T-cell (primary cell): ENCODE measurements at places on chromosomes 7 and 10.

- DNase-seq, result no peak
These were observed 11.1 kb downstream of the YWHAG start for GRCh38 chr7:76347710-76348109.

- DNase-seq, result no peak
These were observed 73.3 kb upstream of the CACNB2 start for GRCh38 chr10:18066947-18067346.

DNA sequence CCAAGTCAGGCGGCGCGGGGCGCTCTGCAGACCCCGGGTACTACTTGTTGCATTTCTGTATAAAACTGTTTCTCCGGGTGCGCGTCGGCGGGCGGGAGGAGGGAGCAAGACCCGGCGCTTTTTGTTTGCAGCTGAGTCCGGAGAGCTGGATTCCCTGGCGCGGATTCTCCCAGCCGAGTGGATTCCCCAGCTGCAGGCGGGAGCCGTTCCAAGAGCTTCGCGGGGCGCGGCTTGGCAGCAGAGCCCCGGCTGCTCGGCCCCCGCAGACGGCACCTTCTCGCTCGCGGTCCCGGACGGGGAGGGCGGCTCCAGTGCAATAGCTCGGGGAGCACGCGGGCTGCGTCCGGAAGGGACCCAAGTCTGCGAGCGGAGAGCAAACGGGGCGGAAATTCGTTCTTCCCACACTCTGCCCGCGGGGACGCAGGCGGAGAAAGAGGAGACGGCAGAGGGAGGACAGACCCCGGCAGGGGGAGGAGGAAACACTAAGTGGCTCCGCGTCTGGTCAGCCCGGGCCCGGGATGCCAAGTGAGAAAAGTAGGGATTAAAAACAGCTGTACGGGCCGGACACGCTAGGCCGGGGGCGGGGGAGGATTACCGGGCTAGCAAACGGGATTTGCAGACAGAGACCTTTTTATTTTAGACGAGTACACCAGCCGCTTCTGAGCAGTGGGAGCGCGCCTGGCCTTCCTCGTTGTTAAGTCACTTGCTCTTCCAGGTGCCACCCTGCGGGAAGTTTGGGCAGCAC lies at the start of gene TRIL:
TSS of gene TRIL (minus strand) at position 96 of the 745 bp plus-strand sequence. CDS start 284 bp downstream, outside the sequence.
- DNase-seq, result no peak

DNA sequence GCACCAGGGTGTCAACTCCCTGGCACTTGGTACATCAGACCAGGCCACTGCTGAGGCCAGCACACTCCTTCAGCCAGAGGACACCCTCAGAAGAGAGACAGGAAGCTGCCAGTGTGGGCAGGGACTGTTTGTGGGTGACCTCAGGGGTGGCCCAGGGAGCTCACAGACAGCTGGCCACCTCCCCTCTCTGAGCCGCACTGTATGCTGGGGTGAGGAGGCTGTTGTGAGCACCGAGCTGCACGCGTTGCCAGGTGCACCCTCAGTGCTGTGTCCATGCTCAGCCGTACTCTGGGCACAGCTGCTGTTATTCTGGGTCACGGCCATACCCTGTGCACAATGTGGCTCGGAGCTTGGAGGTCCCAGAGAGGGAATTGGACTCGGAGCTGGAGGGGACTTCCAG lies 61.5 kb upstream of the NANOS1 start:
- no peak for DNase-seq

DNA sequence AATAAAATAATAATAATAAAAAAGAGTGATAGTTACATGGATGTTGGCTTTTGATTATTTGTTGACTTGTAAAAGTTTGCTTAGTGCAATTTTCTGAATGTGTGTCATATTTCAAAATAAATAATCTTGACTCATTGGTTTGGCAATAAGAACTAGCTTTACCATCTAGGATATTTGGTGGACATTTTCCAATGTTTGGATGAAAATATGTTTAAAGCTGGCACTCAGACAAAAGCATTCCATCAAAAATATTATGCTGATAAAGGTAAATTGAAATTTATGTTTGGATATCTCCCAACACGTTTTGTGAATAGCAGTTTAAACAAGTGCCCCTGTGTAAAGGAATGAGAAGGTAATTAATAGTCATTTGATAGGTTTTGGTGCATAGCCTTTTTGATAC lies 62.5 kb upstream of the KCNMA1 start:
- DNase-seq, result no peak

- no peak for DNase-seq
These were observed 667.2 kb downstream of the GATA3 start for GRCh38 chr10:8721650-8722049.

- DNase-seq, result no peak
These were observed 52.5 kb downstream of the ADRA2A start for GRCh38 chr10:111129363-111129762.

GRCh38 chr10:4527281-4527970 lies 298.6 kb upstream of the AKR1E2 start:
- DNase-seq, result no peak

DNA sequence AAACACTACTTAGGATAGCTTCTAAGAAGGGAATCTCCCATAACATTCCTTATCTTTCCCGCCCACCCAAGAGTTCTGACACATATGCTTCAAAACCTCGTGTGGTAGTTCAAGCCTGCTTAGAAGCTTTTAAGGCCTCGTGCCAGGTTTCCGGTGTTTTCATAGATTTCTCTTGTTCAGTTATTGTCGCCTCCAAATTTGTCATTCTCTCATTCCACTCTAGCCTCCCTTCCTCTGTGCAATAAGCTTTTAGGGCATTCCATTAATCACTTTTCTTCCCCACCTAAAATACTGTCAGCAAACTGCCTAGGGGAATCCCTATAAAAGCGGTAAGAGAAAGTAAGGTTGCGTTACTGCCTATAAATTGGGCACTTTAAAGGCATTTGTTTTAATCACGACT lies 718 bp upstream of the BPGM start:
- DNase-seq, result peak; percentile 9

DNA sequence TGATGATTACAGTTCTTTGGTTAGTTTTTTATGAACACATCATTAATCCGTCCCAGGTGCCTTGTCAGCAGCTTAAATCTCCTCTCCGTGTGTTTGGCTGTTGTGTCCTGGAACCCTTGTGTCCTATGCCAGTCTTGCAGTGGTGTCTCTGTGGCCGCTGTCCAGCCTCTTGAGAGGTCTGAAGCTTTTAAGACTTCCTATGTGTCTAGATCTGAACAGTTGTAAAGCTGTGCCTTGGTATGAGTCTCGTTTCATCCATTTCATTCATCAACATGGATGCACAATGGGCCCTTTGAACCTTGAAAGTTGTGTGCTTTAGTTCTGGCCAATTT lies 16.7 kb downstream of the LMTK2 start:
- DNase-seq, result no peak

- no peak for DNase-seq
These were observed 68.1 kb downstream of the JAZF1 start for GRCh38 chr7:28112467-28112866.

- no peak for DNase-seq
These were observed 104.3 kb upstream of the PLXNA4 start for GRCh38 chr7:132680590-132680989.

DNA sequence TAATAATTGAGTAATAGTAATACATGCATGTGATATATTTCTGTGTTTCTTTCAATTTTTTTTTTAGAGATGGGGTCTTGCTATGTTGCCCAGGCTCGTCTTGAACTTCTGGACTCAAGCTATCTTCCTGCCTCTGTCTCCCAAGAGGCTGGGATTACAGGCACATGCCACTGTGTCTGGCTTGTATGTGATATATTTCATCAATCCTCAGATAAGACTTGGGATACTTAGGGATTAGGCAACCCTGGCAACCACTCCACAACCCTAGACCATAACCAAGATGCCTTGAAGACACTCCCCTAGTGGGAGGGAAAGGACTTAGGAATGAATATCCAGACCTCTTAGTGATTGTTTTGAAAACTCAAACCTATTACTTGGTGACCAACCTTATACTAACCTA lies 154.8 kb downstream of the CCDC3 start:
- no peak for DNase-seq

GRCh38 chr7:120740348-120740747 lies 117.6 kb downstream of the TSPAN12 start:
- no peak for DNase-seq

DNA sequence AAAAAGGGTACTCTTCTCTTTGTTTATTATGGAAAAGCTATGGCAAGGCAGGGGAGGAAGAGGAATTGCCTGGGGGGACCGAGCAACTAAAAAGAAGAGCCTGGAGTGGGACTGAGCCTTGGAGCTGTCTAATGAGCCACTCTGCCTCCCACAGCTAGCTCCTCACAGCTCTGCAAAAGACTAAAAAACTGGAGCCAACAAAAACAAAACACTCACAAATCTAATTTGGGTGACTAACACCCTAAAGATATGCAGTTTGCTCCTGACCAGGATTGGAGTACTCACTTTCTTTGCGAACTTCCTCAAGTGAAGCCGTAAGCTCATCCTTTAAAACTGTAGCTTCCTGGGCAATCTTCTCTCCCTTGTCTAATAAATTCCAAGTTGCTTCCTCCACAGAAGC lies 89.4 kb downstream of the CTNNA3 start:
- no peak for DNase-seq

DNA sequence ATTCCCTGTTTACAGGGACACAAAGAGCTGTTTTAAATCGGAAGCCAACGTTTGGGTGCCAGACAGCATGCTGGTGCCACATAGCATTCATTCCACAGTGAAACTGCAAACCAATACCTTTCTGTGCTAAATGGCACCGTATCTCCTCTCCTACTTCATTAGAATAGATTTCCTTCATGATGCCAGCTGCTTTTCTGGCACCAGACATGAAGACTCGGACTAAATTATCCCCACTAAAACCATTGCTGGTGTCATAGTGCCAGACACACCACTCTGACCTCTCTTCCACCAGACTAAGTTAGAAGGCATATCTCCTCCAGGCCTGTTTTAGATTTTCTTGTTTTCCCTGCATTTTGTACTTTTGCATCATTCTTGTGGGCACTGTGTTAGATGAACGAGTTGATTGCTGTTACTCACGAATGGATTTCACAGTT lies 155.1 kb downstream of the ETV1 start:
- DNase-seq, result no peak

DNA sequence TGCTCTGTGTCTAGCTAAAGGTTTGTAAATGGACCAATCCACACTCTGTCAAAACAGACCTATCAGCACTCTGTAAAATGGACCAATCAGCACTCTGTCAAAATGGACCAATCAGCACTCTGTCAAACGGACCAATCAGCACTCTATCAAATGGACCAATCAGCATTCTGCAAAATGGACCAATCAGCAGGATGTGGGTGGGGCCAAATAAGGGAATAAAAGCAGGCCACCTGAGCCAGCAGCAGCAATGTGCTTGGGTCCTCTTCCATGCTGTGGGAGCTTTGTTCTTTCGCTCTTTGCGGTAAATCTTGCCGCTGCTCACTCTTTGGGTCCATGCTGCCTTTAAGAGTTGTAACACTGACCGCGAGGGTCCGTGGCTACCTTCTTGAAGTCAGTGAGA lies 740.5 kb upstream of the POM121L12 start:
- DNase-seq, result no peak

- no peak for DNase-seq
These were observed 35.1 kb upstream of the C10orf67 start for GRCh38 chr10:23379686-23380085.

DNA sequence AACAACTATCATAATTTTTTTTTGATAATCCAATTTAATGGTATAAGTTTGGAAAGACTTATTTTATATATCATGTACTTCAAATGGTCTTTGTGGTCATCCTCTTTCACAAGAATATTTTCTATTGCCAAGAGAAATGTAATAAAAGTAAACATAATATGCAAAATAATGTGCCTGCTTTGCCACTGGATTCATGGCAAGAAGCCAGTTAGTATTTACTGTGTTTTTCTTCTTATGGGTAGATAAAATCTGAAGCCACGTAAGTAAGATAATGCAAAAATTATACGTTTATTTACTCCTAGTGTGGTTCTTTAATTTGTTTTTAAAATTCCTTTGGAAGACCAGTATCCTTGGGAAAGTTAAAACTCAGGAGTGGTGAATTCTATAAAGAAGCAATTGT lies 258.5 kb downstream of the ARL4A start:
- no peak for DNase-seq

- DNase-seq, result no peak
These were observed 121.3 kb downstream of the MBL2 start for GRCh38 chr10:52651293-52651692.

DNA sequence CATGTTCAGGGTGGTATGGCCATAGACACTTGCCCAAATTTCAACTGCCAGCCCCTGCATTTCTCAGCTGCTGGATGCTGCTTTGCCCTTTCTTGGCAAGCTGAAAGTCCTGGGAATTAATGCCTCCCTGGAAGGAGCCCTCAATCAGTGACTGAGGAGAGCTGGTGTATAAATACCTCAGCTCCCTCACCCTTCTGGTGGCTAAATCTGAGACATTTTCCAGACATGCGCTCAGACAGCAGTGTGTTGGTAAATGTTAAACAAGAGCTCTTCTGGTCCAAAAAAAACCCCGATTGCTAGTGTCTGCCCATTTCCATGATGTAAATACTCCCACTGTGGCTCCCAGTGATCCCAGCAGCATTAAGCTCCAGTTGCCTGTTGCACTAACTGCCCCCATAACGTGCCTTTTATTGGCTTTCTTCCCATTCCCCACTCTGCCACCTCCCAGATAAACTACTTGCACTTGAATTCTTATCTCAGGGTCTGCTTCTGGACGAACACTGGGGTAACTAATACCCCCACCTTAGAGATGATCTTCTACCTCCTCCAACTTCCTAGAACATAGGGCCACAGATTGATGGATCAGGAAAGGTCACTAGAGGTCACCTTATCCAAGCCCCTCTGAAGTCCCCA lies 6.7 kb upstream of the MYH16 start:
- no peak for DNase-seq

GRCh38 chr7:96285579-96285978 lies 36.3 kb downstream of the SLC25A13 start:
- DNase-seq, result peak; percentile 27

DNA sequence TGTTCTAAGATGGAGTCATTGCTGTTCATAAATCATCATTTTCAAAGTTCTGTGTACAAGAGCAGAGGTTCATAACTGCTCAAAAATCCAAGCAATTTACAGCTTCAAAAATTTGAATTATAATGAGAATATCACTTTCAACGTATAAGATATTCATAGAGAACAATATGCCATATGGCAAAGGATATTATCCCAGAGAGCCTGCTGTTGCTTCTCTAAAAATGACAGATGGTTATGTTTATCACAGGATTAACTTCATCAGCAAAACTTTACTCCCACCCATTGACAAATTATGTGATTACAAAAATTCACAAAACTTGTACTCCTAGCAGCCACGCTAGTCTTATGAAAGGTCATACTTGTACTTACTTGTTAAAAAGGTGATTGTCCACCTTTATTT lies 105.1 kb downstream of the PIP4K2A start:
- DNase-seq, result no peak
